IPS DF 6.9 (cell line): ENCODE measurements at places on chromosomes 11 and 22.

- H3K36me3 ChIP-seq: no peaks in the 10 kb centered on the region
- H3K4me1 ChIP-seq: peaks cover 2% of the 10 kb centered on the region; the same call in 1 of the 2 replicates
- no peak for DNase-seq
- H3K4me3 ChIP-seq: no peak overlapping the region
Measured at GRCh38 chr11:58656348-58656747, 33.9 kb downstream of the CNTF start.

GRCh38 chr22:47572443-47572842 is 810.0 kb downstream of the TBC1D22A start:
- no peak for DNase-seq
- no peaks in the 10 kb centered on the region for H3K36me3 ChIP-seq
- H3K4me1 ChIP-seq: no peaks in the 10 kb centered on the region
- no peaks in the 10 kb centered on the region for H3K27me3 ChIP-seq
- H3K4me3 ChIP-seq: no peak overlapping the region

DNA sequence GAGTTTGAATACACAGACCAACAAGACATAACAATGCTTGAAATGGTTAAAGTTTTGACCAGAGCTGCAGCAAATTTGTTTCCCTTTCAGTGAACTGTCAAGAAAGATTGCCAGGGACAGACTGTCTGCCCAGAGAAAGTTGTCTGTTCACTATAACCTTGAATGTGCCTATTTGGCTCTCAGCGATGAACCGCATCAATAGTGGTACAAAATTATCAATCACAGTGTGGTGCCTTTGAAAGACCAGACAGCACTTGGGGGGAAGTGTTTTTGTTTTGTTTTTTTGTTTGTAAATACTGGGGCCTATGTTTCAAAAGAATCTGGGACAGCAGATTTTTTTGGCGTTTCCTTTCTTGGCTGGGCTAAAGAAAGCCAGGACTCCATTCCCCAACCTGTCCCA is 123.1 kb downstream of the CD44 start:
- no peak overlapping the region for H3K27ac ChIP-seq
- H3K36me3 ChIP-seq: no peaks in the 10 kb centered on the region
- no peaks in the 10 kb centered on the region for H3K4me1 ChIP-seq
- H3K27me3 ChIP-seq: no peaks in the 10 kb centered on the region

DNA sequence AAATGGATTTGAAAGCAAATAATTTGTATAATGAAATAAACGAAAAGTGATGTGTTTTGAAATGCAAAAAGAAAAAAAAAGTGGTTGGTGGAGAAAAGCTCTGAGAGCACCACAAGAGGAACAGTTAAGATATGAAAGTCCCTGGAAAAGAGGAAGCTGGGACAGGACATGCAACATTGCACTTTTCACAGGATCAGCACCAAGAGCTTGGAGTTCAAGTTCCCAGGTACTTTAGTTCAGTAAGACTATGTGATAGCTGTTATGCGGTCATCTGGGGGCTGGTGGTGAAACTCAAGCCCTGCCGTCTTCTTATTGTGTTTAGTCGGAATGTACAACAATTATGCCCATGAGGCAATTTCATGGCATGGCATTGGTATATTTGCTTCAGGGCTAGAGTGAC is 17.1 kb upstream of the MS4A4A start:
- DNase-seq: no peak
- H3K4me3 ChIP-seq: no peak overlapping the region
- no peaks in the 10 kb centered on the region for H3K4me1 ChIP-seq
- no peaks in the 10 kb centered on the region for H3K27me3 ChIP-seq

GRCh38 chr11:77063407-77063806 is 3.4 kb upstream of the CAPN5 start:
- H3K4me3 ChIP-seq: no peak overlapping the region
- no peaks in the 10 kb centered on the region for H3K36me3 ChIP-seq
- no peaks in the 10 kb centered on the region for H3K27me3 ChIP-seq

DNA sequence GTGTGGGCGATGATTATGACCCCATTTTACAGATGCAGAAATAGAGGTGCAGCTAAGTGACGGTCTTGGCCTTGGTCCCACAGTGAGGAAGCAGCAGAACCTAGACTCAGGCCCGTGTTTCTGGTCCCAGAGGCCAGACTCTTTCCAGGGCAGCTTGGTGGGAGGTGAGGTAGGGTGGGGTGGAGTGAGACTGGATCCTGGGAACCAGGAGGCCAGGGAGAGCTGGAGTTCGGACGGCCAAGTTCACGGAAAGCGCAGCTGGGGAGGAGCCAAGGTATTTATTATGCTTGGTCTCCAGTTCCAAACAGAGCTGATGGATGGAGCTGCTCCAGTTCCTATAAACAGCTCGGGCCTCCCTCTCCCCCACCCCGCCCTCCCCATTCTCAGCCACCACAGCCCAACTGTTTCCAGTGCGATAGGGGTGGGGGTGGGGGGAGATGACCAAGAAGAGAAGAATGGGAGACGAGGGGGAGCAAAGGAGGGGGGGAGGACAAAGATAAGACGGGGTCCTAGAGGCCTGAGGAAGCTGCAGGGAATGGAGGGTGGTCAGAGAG is 16.2 kb downstream of the LRRC32 start:
- no peak for DNase-seq
- no peaks in the 10 kb centered on the region for H3K4me1 ChIP-seq
- H3K4me3 ChIP-seq: no peak overlapping the region
- H3K36me3 ChIP-seq: no peaks in the 10 kb centered on the region
- no peak overlapping the region for H3K27ac ChIP-seq
- H3K27me3 ChIP-seq: no peaks in the 10 kb centered on the region

DNA sequence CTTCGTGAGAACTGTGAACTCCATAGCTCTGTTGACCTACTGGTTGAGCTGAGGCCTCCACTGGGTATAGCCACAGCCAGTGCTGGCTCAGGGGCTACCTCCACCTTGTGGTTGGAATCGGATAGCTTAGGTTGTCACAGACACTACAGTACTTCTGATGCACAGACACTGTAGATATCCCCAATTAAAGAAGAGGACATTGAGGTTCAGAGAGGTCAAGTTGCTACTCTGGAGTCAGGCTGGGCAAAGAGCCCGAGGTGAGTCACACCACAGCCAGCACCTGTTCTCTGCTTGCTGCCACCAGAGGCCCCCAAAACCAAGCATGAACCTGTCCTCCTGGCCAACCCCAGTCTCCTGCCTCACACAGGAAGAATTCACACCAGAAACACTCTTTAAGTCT is 5.4 kb downstream of the UFD1 start:
- DNase-seq: no peak
- peaks cover 33% of the 10 kb centered on the region for H3K36me3 ChIP-seq
- no peak overlapping the region for H3K27ac ChIP-seq
- H3K27me3 ChIP-seq: no peaks in the 10 kb centered on the region

DNA sequence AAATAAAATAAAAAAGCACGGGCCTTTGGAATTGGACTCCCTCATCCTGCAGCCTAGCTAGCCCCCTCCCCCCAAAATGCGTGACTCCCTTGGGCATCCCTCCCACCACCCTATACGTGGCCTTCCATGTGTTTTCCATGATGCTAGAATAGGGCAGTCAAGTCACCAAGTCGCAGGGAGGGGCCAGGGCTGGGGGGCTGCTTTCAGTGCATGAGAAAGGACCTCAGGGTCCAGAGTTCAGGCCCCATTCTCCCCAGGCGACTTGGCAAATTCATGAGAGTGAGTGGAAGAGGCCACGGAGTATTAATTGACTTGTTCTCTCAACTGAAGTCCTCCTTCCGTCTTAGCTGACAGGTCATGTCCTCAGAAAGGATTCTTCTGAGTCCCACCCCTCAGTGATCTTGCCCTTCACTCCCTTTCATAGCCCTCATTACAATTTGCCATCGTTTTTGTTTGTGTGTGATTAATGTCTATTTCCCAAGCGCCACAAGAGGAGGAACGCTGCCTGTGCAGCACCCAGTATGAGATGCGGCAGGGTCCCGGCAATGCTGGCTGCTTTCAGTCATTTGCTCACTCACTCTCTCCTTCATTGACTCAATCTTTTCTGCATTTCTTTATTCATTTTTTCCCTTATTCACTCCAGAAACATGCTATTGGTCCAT is 17.4 kb downstream of the LRRC32 start:
- no peaks in the 10 kb centered on the region for H3K36me3 ChIP-seq
- no peaks in the 10 kb centered on the region for H3K27me3 ChIP-seq
- no peak overlapping the region for H3K27ac ChIP-seq
- H3K4me1 ChIP-seq: no peaks in the 10 kb centered on the region
- no peak overlapping the region for H3K4me3 ChIP-seq

DNA sequence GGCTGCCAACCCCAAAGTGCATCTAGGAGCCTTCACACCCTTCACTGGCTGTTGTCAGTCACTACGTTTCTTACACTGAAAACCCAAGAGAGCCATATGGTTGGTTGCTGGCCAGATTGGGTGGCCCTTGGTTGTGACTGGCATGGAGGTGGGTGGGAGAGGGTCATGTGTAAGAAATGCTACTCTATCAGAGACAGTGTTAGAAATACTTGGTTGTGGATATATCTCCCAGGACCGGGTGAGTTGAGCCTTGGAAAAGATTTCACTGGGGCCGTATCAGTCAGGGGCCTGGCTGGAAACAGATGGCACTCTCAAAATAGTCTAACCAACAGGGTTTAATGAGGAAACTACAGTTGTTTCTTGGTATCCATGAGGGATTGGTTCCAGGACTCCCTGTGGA is 15.2 kb downstream of the ENDOD1 start:
- H3K4me1 ChIP-seq: peaks cover 2% of the 10 kb centered on the region; the same call in 1 of the 2 replicates
- H3K27me3 ChIP-seq: no peaks in the 10 kb centered on the region
- no peak for DNase-seq
- no peak overlapping the region for H3K4me3 ChIP-seq
- H3K27ac ChIP-seq: no peak overlapping the region
- no peaks in the 10 kb centered on the region for H3K36me3 ChIP-seq

DNA sequence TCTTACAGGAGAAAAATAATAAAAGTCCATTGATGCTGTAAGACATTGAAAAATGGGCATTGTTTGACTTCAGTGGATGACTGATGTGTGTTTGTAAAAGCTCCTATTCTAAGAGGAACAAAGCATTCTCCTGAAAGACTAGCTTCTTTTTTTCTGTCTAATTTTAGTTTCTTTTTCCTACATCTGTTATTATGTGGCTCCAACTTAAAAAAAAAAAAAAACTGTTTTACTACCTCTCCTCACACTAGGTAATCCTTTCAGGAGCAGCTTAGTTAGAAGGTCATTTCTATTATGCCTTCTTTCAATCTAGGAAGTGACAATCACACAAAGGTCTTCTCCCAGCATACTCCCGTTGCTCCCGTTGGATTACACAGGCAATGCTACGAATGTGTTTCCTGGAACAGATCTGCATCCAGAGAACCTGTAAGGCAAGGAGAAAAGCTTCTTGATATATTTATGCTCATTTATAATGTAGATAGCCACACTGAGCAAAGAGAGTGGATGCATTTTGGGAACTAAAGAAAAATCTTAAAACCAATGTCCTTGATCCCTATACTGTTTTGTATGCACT is 595.1 kb upstream of the CCDC179 start:
- no peak overlapping the region for H3K4me3 ChIP-seq
- no peak for DNase-seq
- no peaks in the 10 kb centered on the region for H3K36me3 ChIP-seq
- H3K27me3 ChIP-seq: no peaks in the 10 kb centered on the region

DNA sequence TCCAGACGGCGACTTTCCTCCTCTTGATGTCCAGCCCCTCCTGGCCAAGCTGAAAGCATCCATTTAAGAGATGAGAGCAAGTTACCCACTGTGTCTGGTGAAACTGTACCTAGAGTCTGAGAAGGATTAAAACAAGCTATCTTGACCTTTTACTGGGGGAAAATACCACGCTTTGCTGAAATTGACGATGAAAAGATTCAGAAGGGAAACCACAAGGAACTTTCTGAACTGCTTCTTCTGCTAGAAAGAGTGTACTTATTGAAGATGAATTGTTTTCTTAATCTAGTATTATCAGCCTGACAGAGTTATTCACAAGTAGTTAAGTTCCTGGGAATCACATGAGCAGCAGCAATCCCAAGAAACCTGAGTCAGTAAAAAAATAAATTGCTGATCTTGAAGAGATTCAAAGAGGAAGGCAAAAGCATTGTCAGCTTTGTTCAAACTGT is 13.1 kb upstream of the MS4A6A start:
- DNase-seq: no peak
- H3K27ac ChIP-seq: no peak overlapping the region
- no peaks in the 10 kb centered on the region for H3K4me1 ChIP-seq
- H3K27me3 ChIP-seq: no peaks in the 10 kb centered on the region

GRCh38 chr11:61027141-61027840 is 55.8 kb downstream of the CD6 start:
- no peak overlapping the region for H3K27ac ChIP-seq
- H3K27me3 ChIP-seq: no peaks in the 10 kb centered on the region
- no peaks in the 10 kb centered on the region for H3K36me3 ChIP-seq
- no peak for DNase-seq
- H3K4me1 ChIP-seq: peaks cover 5% of the 10 kb centered on the region
- no peak overlapping the region for H3K4me3 ChIP-seq

DNA sequence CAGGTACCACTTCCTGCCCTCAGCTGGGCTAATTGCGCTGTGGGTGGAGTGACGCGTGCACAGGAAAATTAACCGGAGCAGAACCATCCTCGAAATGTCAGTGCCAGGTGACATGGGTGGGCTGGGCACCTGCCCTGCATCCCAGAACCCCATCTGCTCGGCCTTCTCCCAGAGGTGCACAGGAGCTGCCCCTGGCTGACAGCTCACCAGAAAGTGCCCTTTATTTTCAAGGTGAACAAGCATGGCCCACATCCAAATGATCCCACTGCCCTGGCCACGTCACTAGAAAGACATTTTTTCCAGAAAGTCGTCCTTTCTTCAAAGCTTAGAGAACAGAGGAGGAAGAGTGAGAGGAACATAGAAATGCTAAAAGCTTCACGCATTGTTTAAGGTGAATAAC is 4.1 kb upstream of the ELFN2 start:
- no peak for DNase-seq
- H3K4me3 ChIP-seq: no peak overlapping the region
- H3K36me3 ChIP-seq: no peaks in the 10 kb centered on the region
- no peak overlapping the region for H3K27ac ChIP-seq
- peaks cover 19% of the 10 kb centered on the region for H3K27me3 ChIP-seq

DNA sequence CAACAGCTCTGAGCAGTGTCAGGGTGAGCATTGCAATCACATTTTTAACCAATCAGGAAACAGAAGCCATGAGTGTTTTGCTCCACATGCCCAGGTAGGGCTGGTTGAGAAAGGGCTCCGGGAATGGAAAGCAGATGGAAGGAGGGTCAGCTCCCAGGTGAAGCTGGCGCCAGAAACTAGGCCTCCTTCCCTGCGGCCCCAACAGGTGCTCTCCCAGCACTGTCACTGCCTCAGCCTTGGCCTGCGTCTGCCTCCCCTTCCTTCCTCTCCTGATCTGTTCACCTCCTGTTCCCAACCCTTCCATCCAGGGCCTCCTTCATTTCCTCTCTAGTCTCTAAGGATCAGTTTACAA is 4.6 kb upstream of the VSIG10L2 start:
- H3K36me3 ChIP-seq: no peaks in the 10 kb centered on the region
- H3K27ac ChIP-seq: no peak overlapping the region
- no peaks in the 10 kb centered on the region for H3K27me3 ChIP-seq

- H3K27ac ChIP-seq: no peak overlapping the region
- H3K4me1 ChIP-seq: no peaks in the 10 kb centered on the region
- H3K4me3 ChIP-seq: no peak overlapping the region
- H3K36me3 ChIP-seq: no peaks in the 10 kb centered on the region
- no peaks in the 10 kb centered on the region for H3K27me3 ChIP-seq
Measured at GRCh38 chr11:107677924-107678631, 33.8 kb downstream of the SLN start.

- no peak for DNase-seq
- no peak overlapping the region for H3K27ac ChIP-seq
- H3K4me1 ChIP-seq: no peaks in the 10 kb centered on the region
- H3K27me3 ChIP-seq: no peaks in the 10 kb centered on the region
- H3K36me3 ChIP-seq: no peaks in the 10 kb centered on the region
- no peak overlapping the region for H3K4me3 ChIP-seq
Measured at GRCh38 chr22:48089601-48090331, 1327.3 kb downstream of the TBC1D22A start.
